IPS DF 19.7 (cell line): ENCODE measurements at places on chromosomes 3 and 15.

DNA sequence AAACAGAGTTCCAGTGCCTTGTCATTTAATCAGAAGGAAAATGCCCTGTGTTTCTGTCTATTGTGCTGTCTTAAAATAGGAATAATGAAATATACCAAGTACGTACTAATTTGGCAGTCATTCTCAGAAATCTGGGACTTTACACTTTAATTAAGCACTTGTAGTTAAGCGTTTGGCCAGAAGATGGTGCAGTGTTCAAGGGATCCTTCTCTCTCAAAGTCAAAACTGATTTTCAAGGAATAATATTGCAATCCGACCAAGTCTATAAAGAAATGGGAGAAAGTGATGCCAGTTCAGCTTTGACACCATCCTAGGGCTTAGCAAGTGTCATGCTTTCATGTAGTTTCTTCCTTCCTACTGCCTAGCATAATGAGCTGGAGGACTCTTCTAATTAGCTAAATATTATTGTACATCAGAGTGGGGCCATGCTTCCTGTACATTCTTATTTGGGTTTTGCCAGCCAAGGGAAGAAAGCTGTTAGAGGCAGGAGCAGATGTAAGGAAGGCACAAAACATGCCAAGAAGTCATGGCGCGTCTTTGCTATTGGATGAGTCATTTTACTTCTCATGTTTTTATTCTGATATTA, 64.8 kb downstream of the SAMMSON start:
- DNase-seq, result no peak

DNA sequence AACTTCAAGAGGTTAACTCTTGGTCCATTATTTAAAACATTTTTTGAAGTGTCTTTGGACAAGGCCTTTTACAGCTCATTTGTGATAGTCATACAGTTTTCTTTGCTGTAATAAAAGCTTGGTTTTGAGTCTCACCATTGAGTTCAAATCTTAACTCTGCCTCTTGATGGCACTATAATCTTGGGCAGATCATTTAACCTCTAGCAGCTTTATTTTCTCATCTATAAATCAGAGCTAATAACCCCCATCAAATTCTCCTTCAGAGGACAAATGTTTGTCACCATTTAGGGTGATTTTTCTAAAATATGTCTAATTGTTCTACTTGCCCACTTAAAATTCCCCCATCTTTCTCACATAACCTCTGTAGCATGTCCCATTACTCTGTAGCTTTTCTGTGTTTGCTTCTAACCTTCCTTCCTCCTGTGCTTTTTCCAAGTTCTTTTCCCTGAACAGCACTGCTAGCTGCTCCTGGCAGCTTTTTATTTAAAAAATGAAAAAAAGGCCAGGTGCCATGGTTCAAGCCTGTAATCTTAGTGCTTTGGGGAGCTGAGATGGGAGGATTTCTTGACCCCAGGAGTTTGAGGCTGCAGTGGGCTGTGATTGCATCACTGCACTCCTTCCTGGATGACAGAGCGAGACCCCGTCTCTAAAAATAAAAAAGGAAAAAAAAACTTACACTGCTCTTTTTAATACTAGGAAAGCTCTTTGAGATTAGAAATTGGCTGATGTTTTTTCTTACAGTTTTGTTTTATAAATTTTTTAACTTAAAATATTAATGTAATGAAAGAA, 28.5 kb downstream of the UBE2E1 start:
- no peak for DNase-seq

- DNase-seq, result no peak
Measured at GRCh38 chr3:181705086-181705480, 6.6 kb upstream of the SOX2 start.

DNA sequence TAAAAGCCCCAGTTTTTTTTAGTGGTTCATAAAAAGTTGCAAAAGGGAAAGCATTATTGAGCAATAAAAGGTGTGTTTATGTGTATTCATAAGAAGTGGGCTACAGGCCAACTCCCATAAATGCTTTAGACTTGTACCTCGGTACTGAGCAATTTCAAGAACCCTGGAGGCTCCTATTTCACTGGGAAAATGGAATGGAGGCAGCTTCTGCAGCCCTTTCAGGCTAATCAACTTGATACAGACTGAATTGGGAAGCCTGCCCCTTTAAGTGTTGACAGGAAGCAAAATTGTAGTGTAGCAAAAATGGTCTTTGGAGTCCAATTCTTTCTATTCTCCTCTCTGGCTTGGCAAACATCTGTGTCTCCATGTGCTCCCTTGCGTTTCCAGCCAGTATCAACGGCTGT, 118.8 kb downstream of the ECT2 start:
- no peak for DNase-seq

DNA sequence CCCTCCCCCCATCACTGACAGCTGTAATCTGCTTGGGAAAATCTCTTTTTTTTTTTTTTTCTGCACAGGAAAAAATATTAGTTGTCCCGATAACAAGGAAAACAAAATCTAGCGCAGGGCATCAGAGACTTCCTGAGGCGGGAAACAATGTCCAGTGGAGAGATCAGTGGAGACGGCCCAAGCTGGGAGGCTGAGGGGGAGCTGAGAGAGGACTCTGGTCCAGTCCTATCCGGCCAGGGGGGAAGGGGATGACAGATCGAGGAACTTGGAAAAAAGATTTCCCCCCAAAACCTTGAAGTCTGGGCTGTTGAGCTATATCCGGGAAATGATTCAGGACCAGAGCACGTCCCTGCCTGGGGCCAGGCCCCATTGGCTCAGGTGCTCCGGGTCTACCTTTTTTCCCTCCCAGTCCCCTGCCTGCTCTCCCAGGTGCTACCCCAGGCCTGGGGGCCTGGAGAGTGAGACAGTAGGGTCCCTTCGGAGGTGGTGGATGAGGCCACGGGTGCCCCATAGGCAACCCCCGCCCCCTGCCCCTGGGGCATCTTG, 14.0 kb upstream of the DLL4 start:
- no peak for DNase-seq
